ENCODE measurements at places on chromosomes 7 and 10. TPM values are rescaled to one million over a fixed set of nuclear protein-coding genes. Genes with fewer than 3 reads are reported as not detected.

- peak; percentile 23 for DNase-seq
Observed at GRCh38 chr10:117271427-117271826, 30.5 kb downstream of the SLC18A2 start.

DNA sequence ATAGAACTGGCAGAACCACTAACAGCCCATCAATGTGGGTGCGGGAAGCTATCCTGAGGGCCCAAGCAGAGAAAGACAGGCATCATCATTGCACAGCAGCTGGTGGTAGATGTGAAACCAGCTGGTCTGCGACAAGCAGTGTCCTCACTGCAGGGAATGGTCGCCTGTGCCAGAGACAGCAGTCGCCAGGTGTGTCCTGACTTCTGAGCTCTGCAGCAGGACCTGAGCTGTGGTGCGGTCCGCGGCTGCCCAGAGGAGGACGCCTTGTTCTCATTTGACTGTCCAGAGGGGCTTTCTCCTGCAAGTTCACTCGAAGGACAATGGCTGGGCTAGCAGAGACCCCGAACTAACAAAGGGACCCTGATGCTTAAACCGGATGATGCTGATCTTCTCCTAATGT, 97.4 kb downstream of the LRRC18 start:
- DNase-seq: no peak

DNA sequence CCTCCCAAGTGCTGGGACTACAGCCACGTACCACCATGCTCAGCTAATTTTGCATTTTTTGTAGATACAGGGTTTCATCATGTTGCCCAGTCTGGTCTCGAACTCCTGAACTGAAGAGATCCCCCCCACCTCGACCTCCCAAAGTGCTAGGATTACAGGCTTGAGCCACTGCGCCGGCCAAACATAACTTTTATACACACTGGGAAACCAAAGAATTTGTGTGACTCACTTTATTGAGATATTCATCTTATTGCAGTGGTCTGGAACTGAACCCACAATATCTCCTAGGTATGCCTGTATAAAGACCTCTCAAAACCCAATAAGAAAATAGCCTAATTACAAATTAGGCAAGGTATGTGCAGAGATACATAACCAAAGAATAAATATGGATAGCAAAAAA, 182.6 kb upstream of the FEZF1 start:
- no peak for DNase-seq

- DNase-seq: no peak
Observed at GRCh38 chr7:3274131-3274530, 26.9 kb upstream of the SDK1 start.

GRCh38 chr10:33217854-33218253, 116.6 kb downstream of the NRP1 start:
- DNase-seq: no peak

DNA sequence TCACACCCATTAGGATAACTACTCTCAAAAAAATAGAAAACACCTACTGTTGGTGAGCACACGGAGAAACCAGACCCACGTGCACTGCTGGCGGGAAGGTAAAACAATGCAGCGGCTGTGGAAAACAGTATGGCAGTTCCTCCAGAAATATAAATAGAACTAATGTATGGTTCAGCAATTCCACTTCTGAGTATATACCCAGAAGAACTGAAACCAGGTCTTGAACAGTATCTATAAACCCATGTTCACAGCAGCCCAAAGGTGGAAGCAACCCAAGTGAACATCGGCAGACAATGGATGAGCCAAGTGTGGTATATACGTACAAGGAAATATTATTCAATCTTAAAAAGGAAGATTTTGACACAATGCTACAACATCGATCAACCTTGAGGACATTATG, 164.7 kb downstream of the ZMYND11 start:
- DNase-seq: no peak

DNA sequence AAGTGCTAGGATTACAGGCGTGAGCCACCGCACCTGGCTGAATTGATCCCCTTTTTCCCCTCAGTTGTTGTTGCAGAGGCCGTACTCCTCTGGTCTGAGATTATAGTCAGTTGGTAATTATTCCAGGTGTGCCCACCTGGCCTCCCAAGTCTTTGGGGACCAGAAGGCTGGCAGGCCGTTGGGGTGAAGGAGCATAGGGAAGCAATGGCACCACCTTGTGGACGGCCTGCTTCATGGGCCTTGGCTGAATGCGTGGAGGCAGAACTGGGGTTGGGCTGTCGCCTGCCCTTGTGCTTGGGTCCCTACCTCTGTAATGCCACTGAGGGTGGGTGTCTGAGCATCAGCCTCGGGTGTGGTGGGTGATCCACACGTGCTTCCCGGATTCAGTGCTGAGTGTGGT, 125.7 kb downstream of the RGS10 start:
- peak; percentile 60 for DNase-seq

- no peak for DNase-seq
Observed at GRCh38 chr7:91463330-91463729, 199.1 kb downstream of the FZD1 start.

DNA sequence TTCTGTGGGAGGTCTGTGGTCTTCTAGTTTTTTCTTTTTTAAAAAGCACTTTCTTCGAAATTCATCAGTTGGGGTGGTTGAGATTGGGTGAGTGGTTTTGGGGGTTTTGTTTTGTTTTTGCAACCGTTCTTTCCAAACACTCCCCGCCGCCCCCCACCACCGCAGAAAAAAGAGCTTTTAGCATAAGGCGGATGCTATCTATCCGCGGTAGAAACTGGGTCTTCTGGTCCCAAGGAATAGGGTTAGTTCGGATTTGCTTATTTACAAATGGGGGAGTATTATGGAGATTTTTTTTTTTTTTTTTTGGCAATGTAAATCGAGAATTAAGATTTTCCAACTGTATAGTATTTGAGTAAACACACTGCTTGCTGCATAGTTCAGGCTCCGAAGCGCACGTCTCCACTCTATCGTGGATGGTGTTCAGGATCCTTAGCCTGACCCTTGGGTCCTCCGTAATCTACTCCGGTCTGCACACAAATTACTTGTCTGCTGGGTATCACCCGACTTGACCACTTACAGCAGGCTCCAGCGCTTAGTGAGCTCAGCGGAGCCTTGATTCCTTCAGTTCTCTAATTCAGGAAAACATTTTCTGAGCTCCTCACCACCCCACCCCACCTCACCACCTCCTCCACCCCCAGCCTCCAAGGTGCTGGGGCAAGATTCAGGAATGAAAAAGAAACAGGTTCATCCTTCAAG, 757 bp upstream of the NRCAM start:
- no peak for DNase-seq

DNA sequence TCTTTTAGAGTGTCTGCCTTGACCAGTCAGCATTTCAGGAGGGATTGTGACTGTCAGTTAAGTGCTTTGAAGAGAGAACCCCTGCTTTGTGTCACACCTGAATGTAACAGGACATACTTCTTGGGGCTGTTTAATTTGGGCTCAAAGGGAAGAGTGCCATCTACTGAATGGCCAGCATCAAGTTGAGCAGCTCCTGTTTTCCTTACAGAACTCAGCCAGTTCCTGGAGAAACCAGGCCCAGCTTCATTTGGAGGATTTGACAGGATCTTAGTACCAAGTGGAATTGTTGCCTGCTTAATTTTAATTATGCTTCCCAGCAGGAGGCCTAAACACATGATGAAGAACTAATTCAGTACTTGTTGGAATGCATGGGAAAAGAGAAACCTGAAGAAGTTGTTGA, 8.3 kb downstream of the ADD3 start:
- peak; percentile 28 for DNase-seq

GRCh38 chr7:4745265-4745919, 30.0 kb upstream of the AP5Z1 start:
- no peak for DNase-seq

- DNase-seq: no peak
Observed at GRCh38 chr10:106086391-106086790, 1078.1 kb downstream of the SORCS1 start.

DNA sequence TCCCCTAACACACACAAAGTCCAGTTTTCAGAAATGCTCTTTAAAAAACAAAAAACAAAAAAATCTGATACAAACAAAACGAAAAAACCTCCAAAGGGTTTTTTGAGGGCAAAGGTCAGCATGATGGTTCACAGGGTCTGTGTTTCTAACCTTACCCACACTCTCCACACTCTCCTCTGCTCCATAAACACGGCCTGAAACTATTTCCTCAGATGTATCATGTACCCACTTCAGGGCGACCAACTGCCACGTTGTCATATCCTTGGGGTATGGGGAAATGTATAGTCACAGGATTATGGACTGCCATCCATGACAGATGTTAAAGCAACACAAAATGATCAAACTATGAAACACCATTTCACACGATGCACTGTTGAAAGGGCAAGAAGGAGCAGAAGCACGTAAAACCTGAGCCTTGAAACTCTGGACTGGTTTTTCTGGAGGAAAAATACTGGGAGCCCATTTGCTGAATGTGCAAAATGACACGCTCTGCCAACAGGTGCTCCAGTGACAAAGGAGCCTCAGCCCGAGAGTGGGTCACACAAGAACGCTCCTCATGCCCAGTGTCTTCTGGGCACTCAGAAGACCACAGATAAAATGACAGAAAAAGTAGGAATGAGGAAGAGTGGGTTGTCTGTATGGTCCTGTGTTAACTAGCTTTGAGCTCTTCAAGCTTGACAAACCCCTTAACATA, 15.8 kb downstream of the NAPEPLD start:
- DNase-seq: no peak

DNA sequence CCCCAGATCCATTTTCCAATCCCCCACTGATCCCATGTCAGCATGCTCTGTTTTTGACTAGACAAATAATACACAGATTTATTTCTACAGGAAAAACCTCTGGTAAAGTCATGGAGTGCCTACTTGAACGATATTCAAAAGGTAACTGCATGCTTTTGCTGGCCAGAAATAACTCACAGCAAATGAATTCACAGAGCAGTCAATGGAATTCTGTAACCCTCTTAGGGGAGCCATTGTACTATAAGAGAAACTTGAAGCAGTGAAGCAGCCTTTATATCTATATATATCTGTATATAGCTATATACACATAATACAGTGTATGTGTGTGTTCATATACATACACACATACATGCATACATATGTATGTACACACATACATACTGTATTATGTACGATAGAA, 29.0 kb upstream of the MEOX2 start:
- no peak for DNase-seq

DNA sequence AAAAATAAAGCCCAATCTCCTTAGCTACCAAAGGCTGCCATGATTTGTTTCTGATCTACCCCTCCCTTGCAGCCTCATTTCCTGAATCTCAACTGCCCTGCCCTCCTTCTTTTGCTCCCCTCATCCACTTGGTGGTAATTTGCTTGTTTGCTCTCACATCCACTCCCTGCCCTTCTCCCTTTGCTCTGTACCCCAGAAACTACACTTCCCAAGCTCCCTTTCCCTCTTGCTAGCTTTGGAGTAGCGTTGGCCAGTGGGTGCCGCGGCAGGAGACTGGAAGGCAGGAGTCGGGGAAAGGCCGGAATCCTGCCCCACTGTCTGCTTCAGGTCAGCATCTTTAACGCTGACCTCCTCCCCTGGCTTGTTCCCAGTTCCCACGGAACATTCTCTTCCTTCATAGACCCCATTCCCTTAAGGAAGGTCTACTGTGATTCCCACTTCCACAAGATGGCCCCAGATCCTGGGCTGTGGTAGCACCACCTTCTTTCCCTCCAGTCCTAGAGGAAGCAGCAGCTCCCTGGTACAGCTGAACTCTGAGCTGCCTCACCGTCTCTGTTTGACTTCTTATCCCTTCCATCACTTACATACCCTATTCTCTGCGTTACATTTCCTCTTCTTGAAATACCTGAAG, 79.1 kb downstream of the PIK3CG start:
- DNase-seq: no peak

DNA sequence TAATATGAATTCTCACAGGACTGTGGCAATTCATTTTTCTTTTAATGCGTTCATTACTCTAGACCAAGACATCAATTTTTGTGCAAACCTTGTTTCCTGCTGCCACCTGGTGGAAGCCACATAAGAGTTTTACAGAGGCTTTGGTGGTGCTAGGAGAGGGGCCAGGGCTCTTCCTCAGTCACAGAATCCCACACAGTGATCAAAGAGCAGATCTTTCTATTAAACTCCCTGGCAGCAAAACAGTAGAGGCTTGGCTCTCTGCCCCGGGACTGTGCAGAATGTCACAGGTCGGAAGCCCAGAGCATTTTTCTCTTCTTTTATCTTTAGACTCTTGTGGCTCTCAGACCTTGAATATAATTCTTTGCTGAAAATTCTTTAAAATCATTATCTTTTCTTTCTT, 506.4 kb upstream of the C7orf33 start:
- DNase-seq: peak; percentile 19

DNA sequence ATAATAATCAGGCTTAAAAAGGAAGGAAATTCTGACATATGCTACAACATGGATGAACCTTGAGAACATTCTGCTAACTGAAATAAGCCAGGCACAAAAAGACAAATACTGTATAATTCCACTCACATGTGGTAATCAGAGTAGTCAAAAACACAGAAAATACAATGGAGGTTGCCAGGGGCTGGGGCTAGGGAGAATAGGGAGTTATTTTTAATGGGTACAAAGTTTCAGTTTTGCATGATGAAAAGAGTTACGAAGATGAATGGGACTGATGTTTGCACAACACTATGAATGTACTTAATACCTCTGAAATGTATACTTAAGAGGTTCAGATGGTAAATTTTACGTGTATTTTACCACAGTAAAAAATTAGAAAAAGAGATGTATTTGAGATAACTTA, 145.6 kb downstream of the DOCK4 start:
- DNase-seq: no peak

DNA sequence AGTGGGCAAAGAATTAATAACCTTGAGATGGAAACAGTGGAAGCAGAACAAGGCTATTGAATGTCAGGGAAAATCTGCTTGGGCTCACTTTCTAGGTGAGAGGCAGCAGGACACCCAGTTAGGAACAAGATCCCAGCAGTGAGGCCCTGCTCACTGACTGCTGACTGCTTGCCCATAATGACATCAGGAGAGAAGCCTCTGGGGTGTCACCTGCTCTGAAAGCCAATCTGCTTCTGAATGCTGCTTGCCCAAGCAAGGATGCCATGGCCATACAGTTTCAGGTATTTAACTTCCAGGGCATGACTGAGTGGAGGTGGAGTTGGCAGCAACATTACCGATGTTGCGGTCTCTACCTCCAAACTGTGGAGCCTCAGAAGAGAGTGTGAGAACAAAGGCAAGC, 11.7 kb upstream of the WAPL start:
- no peak for DNase-seq

- DNase-seq: no peak
Observed at GRCh38 chr10:106960812-106961211, 203.7 kb downstream of the SORCS1 start.

ABCB1 gene
- total RNA-seq: 0.90 TPM

TMEM178B gene
- total RNA-seq: under 0.01 TPM

OPN1SW gene
- total RNA-seq: not detected

C10orf67 gene
- 0.18 TPM for total RNA-seq

CDC14C gene
- under 0.01 TPM for total RNA-seq

GPR37 gene
- total RNA-seq: 9.2 TPM

NXPH1 gene
- total RNA-seq: not detected

HNRNPH3 gene
- 23.6 TPM for total RNA-seq
